NCI-H2107 (cell line): ENCODE measurements at places on chromosomes 2 and 18.
A peak's percentile ranks its signal among the peaks of the same experiment; 100 is the strongest.

GRCh38 chr2:173397539-173397938 lies 42.9 kb downstream of the CDCA7 start:
- DNase-seq = no peak

- no peak for DNase-seq
Measured at GRCh38 chr2:236945431-236946016, 140.2 kb upstream of the COPS8 start.

GRCh38 chr2:170816504-170817092 lies at the start of gene GAD1:
GAD1 (plus strand) TSS chr2:170816887; CDS start chr2:170818592, 1,705 bp downstream.
- peak; percentile 64 for DNase-seq

DNA sequence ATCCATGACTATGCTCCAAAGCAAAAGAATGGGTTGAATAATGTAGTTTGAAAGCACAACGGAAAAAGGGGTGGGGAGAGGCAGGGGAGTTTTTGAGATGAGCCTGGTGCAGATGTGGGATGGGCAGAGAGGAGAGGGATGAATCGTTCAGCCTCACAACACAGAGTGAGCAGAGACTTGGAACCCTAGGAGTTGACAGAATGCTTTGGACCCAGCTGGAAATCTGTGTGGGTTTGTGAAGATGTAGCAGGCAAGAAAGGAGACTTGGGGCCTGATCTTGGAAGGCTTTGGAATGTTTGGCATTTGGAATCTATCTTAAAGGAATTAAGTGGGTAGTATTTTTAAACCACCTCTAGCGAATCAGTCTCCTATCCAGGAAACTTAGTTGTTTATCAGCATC lies 66.0 kb upstream of the KCTD1 start:
- DNase-seq = no peak

GRCh38 chr2:64605026-64605471 lies 48.7 kb downstream of the SERTAD2 start:
- no peak for DNase-seq

DNA sequence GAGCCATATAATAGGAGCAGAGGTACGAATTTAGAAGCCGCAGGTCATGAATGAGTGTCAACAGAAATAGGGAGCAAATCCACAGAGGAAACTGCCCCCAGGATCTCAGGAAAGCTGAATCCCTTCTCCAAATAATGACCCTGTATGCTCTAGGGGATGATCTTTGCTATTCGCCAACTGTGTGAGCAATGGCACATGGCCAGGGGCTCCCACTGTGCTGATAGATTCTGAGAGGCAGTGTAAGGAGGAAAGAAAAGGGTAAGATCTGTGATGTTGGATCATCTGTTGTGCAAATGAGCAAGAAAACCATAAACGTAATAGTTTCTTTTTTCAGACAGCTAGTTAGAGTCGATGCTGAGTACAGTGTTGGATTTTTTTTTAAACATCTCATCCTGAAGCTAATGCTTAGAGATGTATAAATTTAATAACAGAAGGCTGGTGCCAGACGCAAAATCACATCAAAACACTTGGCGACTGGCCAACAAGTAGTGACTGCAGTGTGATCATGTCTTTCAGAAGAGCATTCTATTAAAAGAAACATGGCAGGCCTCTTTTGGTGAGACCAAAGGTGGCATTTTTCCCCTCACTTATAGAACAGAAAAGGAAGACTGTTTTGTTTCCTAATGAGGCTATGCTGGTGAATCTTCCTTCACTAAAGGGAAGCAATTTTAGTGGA lies 77.4 kb downstream of the ABCA12 start:
- no peak for DNase-seq

DNA sequence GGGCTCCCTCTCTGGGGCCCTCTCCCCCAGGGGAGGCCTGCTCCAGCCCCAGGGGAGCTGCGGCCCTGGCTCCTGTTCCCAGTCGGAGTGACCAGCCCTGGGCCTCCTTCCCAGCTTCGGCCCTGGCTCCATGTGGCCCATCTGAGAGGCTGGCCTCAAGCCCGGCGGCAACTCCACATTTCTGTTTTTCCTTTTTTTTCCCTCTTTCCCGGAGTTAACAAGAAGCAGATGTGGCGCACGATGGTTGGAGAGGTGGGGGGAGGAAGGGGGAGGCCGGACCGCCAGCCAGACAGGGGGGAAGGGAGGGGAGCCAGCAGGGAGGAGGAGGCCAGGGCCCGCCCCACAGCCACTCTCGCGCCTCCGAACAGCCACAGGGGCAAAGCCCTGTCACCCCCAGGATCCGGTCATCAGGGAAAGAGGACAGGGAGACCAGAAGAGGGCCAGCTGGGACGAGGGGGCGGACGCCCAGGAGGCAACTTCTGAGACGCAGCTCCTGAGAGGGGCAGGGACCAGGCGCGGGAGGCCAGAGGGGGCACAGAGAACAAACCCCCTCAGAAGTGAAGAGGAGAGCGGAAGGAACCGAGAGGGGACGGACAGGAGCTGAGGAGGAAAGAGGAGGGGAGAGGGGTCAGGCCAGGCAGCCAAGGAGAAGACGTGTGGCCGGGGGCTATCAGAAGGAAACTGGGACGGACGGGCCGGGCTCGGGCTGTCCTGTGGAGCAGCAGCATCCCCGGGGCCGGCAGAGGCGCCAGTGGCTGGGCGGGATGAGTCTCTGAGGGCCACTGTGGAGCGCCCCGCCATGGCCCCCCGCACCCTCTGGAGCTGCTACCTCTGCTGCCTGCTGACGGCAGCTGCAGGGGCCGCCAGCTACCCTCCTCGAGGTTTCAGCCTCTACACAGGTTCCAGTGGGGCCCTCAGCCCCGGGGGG lies at the start of gene EMILIN1:
Gene EMILIN1, plus strand, starts transcription at position 349 of the 928 bp plus-strand sequence. Its CDS starts 451 bp downstream, at position 800.
- no peak for DNase-seq

DNA sequence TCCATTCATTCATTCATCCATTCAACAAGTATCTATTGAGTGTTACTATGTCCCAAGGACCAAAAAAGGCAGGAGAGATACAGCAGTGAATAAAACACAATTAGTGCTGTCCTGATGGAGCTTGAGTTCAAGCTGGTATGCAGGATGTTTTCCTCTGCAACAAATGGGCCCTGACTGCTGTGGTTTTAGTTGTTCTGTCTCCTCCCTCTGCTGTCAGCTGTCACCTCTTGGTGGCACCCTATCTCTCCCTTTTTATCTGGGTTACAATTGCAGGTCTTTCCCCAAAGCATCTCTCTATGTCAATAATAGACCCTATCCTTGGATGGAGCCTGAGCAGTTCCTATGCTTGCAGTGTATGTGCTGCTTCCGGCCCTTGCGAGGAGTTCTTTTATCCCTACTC lies 304.8 kb downstream of the PDE11A start:
- no peak for DNase-seq

GRCh38 chr2:12605936-12606335 lies 110.8 kb upstream of the TRIB2 start:
- no peak for DNase-seq

DNA sequence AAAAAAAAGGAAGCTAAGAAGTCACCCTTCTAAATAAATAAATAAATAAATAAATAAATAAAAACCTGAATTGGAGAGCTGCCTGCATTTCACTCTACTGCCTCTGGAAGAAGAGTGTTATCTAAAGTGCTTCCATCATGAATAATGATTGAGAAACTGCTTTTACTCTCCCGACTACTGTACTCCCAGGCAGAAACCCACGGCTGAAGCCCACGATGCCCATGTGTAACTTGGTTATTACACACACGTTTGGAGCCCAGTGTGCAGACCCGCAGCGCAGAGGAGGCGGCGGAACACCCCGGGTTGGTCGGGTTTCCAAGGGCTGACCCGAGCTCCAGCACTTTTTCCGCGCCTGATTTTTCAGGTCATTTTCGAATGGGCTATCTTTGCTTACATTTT lies 697 bp upstream of the SPATS2L start:
- DNase-seq = no peak

GRCh38 chr2:37232131-37232933 lies 874 bp downstream of the NDUFAF7 start:
- no peak for DNase-seq

DNA sequence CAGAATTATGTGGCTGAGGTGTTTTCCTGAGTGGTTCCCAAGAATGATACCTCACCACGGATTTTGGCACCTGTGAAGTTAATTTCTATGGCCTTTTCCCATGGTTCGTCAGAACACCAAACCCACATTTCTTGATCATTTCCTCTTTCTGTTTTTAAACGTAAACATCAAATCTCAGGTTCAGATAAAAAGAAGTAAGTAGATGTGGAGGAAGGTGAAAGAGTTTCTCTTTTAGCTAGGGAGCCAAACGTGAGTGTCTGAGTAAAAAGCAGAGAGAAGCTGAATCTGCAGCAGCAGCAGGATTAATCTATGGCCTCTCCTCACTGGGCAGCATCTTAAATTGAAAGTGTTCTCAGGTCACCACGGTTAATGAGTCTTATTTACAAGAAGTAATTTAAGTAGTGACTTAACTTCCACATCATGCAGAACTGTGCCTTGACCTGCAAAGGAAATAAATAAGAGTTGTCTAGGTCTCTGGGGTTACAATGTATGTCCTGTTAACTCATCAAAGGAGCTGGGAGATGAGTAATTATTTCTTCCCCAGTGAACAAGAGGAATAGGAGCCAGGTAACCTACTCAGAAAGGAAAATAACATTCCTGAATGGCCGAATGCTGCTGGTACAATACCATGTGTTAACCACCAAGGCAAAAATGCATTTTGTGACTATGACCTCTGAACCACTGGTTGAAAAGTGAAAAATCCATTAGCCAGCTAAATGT lies 139.6 kb upstream of the NETO1 start:
- no peak for DNase-seq

GRCh38 chr18:8797206-8797605 lies 91.8 kb downstream of the MTCL1 start:
- DNase-seq = no peak

- no peak for DNase-seq
Measured at GRCh38 chr18:79683626-79684282, 4.2 kb downstream of the CTDP1 start.

GRCh38 chr2:156483741-156484173 lies 47.6 kb downstream of the GPD2 start:
- DNase-seq = no peak

DNA sequence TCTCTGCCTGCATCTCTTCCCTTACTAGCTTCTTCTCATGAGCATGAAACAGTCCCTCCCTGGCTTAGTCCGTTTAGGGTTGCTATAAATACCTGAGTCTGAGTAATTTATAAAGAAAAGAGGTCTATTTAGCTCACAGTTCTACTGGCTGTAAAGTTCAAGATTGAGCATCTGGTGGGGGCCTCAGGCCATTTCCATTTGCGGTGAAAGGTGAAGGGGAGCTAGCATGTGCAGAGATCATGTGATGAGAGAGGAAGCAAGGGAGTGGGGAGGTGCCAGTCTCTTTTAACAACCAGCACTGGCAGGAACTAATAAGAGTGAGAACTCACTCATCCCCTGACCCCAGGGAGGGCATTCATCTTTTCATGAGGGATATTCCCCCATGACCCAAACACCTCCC lies 26.8 kb downstream of the RHBDD1 start:
- no peak for DNase-seq
